ENCODE measurements at places on chromosomes 13 and 19.

- no peak for DNase-seq
Observed at GRCh38 chr19:3119693-3120380, 16.0 kb upstream of the GNA15 start.

DNA sequence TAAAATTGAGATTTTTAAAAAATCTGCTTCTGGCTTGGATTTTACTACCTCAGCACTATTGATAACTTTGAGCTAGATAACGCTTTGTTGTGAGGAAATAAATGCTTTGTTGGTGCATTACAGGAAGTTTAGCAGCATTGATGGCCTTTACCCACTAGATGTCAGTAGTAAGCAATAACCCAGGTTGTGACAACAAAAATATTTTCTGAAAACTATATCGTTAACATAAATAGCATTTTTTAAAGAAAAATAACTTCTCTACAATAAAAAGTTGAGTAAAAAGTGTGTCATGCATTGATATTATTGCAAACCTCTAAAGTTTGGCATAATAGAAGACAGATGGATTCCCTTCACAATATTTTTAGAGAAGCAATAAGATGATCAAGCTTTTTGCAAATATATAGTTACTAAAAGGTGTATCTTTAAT is 1246.5 kb downstream of the UQCRFS1 start:
- DNase-seq, result peak; percentile 4

DNA sequence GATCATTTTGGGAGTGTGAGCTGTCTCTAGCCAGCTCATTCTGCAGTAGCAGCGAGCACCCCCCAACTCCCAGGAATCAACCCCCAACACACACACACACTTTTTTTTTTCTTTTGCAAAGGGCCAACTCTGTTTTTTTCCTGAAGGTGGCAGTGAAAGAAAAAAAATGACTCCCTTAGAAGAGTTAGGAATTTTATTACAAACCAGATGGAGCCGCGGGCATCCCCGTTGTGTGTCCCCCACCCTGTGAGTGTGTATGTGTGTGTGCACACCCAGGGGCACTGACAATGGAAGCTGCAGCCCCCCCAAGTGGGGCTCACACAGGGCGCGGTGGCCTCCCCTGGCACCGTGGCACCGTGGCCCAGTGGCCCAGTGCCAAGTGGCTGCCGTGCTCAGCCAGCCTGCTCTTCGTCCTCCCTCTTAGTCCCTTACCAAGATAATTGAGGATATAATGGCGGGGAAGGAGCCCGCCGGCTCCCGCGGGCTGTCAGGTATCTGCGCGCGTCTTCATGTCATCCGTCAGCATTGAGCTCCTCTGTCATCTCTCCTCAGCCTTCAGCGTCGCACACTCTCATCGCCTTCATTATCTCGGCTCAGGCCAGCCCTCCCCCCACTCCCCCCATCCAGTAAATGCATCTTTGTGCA is 314.1 kb downstream of the ZNF536 start:
- no peak for DNase-seq

- DNase-seq, result no peak
Observed at GRCh38 chr13:75788481-75788981, 152.4 kb downstream of the LMO7 start.

GRCh38 chr13:109481040-109481439 is 305.3 kb downstream of the IRS2 start:
- DNase-seq, result no peak

- no peak for DNase-seq
Observed at GRCh38 chr13:43584751-43585150, 202.0 kb downstream of the ENOX1 start.

DNA sequence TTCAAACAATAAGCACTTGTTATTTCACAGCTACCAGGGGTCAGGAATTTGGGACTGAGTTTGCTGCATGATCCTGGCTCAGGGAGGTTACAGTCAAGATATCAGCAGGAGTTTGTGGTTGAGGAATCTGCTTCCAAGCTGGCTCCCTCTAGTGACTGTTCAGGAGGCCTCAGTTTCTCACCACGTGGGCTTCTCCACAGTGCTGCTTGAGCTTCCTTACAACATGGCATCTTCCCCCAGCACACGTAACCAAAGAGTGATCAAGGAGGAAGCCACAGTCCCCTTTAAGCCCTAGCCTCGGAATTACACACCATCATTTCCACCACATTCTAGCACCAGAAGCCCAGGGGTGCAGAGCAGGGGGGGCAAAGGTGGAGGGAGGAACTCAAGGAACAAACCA is 28.8 kb downstream of the CELF5 start:
- no peak for DNase-seq

DNA sequence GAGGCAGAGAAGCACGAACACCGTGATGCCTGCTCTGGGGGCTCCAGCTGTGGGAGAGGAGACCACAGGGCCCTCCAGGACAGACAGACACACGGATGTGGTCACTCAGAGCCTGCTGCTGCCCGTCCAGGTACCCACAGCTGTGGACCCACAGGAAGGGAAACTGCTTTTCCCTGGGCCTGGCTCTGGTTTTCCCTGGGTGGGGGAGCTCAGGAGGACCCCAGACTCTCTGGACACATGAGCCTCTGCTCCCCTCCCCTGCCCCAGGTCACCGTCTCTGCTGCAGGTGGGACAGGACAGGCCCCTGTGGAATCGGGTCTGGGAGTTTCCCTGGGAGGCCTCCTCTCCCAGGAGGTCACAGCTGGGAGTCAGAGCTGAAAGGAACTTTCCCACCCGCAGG is 7.3 kb downstream of the LILRA4 start:
- DNase-seq, result no peak

GRCh38 chr13:22862478-22862877 is 318.3 kb upstream of the SGCG start:
- no peak for DNase-seq

DNA sequence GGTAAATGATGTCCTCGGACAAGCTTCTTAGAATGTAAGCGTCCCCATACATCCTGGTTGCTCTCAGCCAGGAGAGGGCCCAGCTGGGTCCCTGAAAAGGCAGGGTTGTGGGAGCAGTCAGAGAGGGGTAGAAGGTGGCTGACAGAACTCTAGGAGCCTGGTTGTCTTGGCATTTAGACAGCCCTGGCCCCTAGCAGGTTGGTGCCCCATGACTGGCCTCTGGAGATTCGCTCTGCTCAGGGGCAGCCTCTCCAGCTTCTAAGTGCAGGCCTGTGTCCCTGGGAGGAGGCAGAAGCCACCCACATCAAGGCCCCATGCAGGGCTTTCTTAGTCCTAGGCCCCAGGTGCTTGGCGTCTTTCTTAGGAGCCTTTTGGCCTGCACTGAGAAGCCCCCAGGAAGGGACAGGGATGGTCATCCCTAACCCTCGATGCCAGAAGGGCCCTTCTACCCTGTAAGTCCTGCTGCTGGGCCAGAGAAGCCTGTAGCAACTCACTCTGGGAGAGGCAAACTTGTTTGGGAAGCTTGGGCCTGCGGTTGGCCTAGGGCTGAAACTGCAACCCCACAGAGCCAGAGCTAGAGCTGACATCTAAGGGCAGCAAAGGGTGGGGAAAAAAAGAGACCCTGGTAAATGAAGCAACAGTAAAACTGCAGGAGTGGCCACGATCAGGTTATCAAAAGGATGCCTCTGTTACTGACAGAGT is 2.8 kb upstream of the CDX2 start:
- DNase-seq, result no peak

DNA sequence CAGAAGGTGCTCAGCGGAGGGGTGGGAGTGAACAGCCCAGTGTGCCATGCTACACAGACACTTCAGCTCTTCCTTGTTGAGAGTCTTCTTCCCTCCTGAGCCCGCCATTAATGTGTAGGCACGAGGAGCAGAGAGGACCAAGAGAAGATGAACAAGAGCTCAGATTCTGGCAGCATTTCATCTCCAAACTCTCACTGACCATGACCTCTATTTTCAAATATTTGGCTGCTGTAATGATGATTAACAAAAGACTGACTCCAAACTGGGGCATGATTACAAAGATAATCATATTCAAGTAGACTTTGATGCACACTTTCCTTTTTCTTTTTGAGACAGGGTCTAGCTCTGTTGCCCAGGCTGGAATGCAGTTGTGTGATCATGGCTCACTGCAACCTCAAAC is 236.5 kb downstream of the DCLK1 start:
- no peak for DNase-seq

DNA sequence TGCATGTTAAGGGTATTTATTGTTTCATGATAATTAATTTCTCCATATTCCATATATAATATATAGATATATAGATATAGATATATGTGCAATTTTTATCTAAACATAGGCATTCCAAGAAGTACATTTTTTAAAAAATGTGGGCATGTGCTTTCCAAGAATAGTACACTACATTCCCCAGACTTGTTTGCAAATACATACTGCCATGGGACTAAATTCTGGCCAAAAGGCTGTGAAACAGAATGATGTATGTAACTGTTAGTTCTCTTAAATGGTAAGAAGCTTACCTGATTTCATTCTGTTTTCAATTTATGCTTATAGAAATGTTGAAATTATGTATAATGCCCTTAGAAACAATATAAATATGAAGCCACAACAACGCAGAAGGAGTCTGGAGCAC is 503.2 kb upstream of the SPRY2 start:
- DNase-seq, result no peak

- no peak for DNase-seq
Observed at GRCh38 chr13:89407357-89407756, 1736.2 kb downstream of the SLITRK5 start.

DNA sequence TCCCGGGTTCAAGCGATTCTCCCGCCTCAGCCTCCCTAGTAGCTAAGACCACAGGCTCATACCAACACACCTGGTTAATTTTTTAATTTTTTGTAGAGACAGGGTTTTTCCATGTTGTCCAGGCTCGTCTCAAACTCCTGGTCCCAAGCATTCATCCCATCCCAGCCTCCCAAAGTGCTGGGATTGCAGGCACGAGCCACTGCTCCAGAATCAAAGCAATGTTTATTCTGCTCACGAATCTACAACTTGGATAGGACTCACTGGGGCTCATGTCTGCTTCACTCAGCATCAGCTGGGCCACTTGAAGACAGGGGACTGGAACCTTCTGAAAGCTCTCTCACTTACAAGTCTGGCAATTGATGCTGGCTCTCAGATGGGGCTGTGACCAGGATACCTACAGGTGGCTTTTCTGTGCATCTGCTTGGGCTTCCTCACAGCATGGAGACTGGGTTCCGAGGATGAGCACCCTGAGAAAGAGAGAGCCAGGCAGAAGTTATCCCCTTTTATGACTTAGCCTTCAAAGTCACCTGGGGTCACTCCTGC is 8.2 kb upstream of the ZNF792 start:
- DNase-seq, result peak; percentile 15

DNA sequence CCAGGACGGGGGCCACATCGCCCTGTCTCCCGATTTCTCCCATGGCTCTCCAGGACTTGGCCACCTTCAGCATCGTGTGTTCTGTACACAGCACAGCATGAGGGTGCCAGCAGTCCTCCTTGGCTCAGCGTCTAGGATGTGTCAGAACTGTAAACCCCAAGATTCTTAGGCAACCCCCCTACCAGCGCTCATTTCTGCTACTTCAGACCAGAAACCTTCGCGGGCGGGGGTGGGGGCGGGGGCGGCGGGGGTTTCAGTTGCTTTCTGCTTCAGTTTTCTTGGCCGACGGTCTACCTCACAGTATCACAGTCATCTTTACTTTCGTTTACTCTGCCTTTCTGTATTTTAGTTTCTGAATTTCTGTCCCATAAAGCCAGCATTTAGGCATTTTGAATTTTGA is 82.4 kb downstream of the GGACT start:
- no peak for DNase-seq

DNA sequence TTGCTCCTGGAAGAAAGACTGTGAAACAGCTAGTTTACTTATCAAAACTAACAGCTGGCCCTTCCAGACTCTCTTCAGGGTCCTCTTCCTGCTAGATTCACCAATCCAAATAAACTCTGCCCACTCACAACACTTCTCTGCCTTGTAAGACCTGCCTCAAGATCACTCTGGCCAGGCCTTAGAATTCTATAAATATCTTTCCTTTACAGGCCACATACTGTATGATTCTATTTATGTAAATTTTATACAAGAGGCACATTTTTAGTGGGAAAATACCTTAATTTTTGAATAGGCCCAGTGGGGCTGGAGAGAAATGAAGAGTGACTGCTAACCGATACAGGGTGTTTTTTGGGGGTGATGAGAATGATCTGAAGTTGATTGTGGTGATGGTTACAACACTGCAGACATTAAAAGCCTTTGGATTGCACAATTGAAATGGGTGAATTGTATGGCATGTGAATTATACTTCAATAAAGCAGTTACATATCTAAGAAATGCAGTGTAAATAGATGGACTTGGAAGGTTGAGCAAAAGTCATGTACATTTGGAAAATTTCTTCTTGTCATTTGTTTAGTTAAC is 141.8 kb downstream of the GPC5 start:
- DNase-seq, result no peak

- no peak for DNase-seq
Observed at GRCh38 chr19:20209051-20209450, 42.0 kb downstream of the ZNF486 start.

- no peak for DNase-seq
Observed at GRCh38 chr19:41187884-41188279, 5.1 kb upstream of the CYP2S1 start.
